ENCODE measurements at places on chromosomes 1 and 21.

GRCh38 chr1:234617131-234617985 lies 7.4 kb upstream of the IRF2BP2 start:
- no peak for DNase-seq

- DNase-seq: no peak
These were observed 287.0 kb downstream of the SDCCAG8 start for GRCh38 chr1:243542739-243543415.

- no peak for DNase-seq
These were observed 127.3 kb downstream of the TBX19 start for GRCh38 chr1:168407832-168408538.

- no peak for DNase-seq
These were observed 37.5 kb upstream of the HOOK1 start for GRCh38 chr1:59776960-59777852.

DNA sequence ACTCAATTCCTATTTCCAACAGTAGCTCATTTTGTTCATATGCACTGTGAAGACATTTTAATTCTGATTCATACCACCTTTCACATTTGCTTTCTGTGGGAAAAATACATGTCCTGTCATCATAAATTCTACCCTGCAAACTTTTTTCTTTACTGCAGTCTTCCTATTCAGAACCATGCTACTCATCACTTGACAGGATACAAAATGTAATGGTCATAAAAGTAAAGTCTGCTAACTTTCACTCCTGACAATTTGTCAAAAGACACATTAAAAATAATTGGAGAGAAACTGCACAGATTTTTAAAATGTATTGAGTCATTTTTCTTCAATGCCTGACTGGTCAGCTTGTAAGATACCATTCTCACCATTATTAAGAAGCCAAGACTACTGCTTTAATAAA lies 1817.1 kb downstream of the BRINP3 start:
- no peak for DNase-seq

- DNase-seq: no peak
These were observed 190.6 kb downstream of the FMN2 start for GRCh38 chr1:240282061-240282830.

GRCh38 chr1:153420306-153420705 lies 4.0 kb downstream of the S100A7A start:
- no peak for DNase-seq

GRCh38 chr1:177423090-177423489 lies 252.3 kb downstream of the BRINP2 start:
- DNase-seq: no peak

GRCh38 chr1:50343323-50343722 lies 79.9 kb downstream of the DMRTA2 start:
- DNase-seq: no peak
